GM19239 (cell line): ENCODE measurements at places on chromosomes 1 and 21.

DNA sequence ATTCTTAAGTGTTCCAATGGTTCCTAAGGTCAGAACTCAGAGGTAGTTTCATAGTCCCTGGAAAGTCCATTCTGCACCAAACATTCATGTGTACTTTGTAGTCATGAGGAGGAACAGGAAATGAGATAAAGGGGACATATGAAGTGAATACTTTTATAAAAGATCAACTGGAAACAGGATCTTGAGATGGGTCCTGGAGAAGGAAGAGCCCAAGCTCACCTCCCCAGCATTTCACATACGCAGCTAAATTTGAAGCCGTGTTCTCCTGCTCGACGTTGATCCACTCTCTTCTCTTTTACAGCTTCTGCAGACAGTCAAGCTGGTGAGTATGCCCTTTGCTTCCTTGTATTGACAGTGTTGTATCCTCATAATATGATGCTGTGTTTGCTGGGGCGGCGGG is 429 bp downstream of the FCGR2A start:
- no peak for DNase-seq

DNA sequence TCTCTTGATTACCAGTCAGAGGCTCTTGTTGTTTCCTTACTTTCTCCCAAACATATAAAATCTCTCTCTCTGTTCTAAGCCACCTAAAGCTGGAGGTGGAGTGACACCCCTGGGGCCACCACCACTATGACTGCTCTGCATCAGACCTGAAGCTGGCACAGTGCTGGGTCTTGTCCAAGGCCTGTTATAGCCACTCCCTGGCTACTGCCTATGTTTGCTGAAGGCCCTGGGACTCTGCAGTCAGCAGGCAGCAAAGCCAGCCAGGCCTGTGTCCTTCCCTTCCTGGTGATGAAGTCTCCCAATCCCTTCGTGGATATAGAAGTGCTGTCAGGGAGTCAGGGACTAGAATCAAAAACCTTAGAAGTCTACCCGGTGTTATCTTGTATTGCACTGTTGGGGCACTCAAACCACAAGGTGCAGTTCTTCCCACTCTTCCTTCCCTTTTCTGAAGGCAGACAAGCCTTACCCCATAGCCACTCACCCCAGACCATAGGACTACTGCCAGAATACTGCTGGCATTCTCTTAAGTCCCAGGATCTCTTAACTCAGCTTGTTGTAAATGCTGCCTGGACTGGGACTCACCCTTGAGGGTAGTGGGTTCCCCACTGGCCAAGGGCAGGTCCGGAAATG is 103.1 kb downstream of the RPS6KC1 start:
- no peak for DNase-seq

DNA sequence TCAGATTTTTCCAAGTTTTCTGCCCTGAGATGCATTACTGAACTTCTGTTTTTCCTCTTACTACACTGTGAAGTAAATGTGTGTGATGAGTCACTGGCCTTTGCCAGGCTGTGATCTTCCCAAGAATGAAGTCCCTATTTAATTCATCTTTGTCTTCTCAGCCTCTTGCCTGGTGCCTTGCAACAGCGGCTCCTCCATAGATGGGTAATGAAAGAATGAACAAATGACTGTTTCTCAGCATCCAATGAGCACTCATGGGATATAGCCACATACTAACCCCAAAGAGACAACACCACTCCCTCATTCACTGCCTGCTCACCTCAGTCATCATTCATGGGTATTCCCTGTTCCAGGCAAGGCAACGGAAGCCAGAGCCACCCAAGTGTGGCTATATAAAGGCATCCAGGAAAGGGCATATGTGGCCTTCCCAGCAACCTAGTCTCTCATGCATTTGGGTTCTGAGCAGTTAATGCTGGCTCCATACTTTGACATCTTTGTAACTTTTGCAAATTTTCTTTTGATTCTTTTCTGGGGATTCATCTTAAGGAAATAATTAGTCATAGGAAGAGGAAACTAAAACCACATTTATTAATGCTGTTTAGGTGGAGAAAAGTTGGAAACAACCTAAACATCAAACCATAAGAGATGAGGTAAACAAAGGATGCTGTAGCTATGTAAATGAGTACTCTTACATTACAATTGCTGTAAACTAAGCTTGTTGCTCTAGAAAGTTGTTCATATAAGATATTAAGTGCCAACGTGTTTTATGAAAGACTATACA is 71.9 kb downstream of the HIVEP3 start:
- DNase-seq, result no peak

DNA sequence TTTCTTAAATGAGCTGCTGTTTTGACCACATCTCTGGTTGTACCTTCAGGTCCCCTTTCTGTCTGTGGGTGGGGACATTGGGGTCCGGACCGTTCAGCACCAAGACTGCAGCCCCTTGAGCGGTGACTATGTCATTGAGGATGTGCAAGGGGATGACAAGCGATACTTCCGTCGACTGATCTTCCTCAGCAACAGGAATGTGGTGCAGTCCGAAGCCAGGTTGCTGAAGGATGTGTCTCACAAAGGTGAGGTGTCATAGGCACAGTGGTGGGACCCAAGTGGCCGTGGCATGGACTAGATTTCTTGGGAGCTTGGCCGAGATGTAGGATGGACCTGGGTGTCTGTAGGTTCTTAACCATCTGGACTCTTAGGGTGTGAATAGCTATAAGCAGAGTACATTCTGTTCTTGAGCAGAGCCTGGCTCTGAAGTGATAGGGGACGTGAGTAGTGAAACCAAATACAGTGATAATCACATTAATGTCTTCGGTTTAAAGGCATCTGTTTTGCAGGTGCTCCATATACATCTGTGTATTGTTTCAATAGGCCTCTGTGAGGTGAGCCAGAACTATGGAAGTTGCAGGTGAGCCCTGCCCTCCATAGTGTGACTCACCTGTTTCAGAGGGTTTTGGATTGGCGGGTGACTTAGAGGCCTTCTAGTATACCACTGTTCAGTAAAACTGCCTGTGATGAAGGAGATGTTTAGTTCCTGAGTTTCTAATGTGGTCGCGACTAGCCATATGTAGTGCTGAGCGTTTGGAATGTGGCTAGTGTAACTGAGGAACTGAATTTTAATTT is 6.4 kb downstream of the METTL13 start:
- no peak for DNase-seq

DNA sequence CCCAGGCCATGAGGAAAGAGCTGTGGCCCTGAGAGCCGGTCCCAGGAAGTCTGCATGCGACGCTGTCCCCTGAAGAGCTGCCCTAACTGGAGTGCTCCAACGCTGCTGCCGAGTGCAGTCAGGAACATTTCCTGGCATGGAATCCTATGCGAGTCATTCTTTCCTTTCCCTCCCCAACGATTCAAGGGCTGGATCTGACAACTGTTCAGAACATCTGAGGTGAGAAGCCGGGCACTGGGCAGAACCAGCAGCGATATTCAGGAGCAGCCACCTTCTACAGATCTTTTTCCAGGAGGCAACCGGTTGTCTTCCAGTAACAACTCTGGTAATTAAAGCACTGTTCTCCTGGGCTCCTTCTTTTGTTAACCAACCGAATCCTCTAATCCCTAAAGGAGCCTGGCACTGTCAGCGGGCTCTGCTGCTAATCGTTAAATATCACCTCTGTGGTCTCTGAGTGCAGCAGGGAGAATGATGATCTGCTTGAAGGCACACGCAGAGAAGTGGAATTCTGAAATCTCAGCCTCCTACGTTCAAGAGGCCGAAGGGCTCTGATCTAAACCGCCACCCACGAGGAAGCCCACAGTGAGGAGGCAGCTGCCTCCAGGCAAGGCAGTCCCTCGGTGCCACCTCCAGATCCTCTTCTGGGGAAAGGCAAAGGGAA is 55.8 kb downstream of the SLC45A1 start:
- no peak for DNase-seq

GRCh38 chr21:43865540-43866259 is 677 bp downstream of the AGPAT3 start:
- DNase-seq, result peak; percentile 85

DNA sequence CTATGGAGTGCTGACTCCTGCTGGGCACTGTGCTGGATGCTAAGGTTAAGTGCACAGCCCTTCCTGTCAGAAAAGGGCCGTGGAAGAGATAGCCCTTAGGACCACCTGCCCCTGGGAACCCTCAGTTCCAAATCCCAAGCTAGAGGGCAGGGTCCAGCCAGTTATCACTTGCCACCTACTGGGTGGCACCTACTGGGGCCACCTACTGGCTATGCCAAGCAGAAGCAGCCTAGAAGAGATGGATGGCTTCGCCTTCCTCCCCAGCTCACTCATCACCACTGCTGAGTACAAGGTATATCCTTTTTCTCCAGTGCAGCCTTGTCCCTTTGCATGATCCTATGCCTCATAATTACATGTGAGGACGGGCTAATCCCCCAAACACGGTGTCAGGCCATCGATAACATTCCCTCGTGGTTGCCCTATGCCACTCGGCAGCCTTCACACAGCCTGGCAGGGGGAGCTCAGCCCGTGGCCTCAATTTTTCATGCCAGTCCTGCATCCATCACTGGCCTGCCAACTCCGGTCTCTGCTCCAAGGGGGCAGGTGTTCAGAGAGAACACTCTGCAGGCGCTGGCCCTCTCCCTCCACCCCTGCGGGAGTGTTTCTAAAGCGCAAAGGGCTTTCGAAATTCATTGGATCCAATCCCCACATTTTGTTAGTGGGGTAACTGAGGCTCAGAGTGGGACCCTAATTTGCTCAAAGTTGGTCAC is 49.0 kb downstream of the SYT2 start:
- no peak for DNase-seq

GRCh38 chr1:223653015-223653414 is 12.5 kb downstream of the CAPN8 start:
- no peak for DNase-seq

GRCh38 chr1:75582725-75583261 is 28.1 kb downstream of the SLC44A5 start:
- no peak for DNase-seq

DNA sequence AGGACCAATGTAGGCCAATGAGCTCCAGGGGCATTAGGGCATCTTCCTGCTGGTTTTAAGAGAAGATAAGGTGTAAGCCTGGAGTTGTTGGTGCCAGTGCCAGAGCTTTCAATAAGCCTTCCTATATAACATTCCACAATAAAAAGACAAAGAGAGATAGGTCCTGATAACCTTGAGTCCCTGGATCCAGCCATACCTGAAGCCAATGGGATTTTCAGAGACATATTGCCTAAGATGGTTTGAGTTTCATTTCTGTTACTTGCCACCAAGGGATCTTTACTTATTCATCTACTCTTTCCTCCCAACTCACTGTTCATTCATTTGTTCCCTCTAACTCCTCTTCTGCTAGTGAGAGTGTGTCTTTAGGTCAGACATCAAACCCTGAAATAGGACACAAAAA is 68.8 kb upstream of the CAPZB start:
- DNase-seq, result no peak

DNA sequence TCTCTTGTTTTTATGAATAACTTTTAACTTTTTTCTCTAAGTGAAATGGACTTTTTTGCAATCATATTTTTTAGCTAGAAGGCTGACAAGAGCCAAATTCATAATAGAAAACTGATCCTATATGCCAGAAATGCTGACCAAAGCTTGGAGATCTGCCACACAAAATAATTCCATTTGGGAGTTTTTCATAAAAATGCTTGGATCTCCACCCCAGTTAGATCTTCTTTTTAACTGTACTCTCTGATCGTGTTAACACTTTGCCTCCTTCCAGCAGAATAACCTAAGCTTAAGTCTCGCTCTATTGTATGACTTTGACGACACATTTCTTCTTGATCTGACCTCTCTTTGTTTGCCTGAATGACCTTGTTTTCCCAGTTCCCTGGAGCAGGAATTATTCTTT is 16.8 kb downstream of the FLG2 start:
- DNase-seq, result no peak
